ENCODE measurements at places on chromosomes 2 and 18.

DNA sequence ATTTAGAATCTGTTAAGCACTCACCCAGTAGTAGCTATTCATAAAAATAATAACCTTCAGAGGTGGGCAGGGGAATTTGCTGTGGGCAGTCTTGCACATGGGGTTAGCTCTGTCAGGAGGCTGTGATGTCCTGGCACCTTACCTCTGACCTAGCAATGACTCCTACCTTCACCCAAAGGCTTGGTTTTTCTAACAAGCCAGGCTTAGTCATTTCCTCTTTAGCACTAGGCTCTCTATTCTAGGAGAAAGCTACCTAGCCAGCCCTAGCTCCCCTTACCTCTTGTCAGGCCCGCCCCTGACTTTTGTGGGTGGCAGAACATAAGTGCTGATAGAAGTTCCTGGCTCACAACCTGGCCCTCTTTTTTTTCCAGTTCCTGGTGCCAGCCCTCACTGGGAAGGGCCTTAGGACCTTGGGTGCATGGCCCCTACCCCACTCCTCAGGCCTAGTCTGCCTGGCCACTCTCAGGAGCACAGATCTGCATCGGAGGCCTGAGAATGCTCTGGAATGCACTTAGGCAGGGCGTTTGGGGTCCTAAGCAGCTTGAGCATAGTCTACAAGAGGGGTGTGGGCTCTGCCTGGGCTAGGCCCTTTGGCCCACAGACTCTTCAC lies 17.7 kb downstream of the CPLX4 start:
- peak; percentile 5 for DNase-seq

- DNase-seq, result no peak
Observed at GRCh38 chr18:59374128-59374527, 15.1 kb upstream of the LMAN1 start.

GRCh38 chr2:97931118-97931857 lies 64.5 kb downstream of the TMEM131 start:
- no peak for DNase-seq

- peak; percentile 43 for DNase-seq
Observed at GRCh38 chr2:144516411-144516980, 3.4 kb downstream of the ZEB2 start.

DNA sequence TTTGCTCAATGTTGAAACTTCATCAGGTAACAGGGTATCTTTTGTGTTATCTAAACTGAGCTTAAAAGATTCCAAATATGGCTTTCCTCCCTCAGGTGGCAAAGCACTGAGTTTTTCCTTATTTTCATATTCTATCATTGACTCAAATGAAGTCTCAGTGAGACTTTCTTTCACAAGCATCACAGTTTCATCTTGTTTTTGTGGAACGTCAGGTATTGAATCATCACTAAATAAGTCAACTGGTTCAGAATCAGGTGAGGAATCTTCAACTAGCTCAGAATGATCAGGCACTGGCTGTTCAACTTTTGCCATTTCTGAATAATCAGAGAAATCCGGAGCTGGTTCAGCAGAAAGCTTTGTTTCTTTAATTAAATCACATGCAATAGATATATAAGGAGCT lies 24.6 kb downstream of the RTN4 start:
- DNase-seq, result no peak

- no peak for DNase-seq
Observed at GRCh38 chr2:235937526-235937925, 230.7 kb downstream of the GBX2 start.

GRCh38 chr2:7844414-7844965 lies 837.4 kb upstream of the ID2 start:
- DNase-seq, result no peak

- no peak for DNase-seq
Observed at GRCh38 chr2:67486041-67486796, 89.1 kb downstream of the ETAA1 start.

DNA sequence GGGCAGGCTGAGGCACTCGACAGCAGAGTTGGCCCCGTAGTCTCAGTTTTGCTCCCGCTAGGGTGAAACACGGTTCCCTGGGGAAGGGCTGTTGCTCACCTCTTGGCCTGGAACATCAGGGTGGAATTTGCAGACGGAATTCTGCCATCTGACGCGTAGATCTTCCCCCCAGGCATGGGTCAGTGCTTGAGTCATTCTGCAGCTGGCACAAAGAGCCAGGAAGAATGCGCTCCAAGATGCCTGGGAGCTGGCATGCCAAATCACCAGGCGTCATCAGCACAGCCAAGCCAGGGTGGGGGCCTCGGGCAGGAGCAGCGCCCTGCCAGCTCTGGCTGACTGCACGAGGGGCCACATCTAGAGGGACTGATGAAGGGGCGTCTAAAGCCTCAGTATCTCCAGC lies 42.7 kb downstream of the ODC1 start:
- DNase-seq, result no peak

- DNase-seq, result no peak
Observed at GRCh38 chr2:47076586-47077441, 78.3 kb downstream of the STPG4 start.

GRCh38 chr18:12478269-12479047 lies 70.7 kb downstream of the PRELID3A start:
- no peak for DNase-seq

GRCh38 chr2:1664698-1665097 lies 79.6 kb downstream of the PXDN start:
- DNase-seq, result no peak

GRCh38 chr18:10856132-10856531 lies 293.2 kb downstream of the PIEZO2 start:
- no peak for DNase-seq

DNA sequence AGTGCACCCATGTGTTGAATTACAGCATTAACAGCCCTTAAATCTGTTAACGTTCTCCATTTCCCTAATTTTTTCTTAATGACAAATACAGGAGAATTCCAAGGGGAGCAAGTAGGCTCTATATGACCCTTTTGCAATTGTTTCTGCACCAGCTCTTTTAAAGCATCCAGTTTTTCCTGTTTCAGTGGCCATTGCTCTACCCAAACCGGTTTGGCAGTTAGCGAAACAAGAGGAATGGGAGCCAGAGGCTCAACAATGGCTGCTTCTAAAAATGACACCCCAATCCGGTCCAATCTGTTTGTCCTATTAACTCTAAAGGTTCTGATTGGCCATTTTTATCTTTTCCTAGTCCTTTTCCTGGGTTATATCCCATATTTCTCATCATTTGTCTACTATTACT lies 15.1 kb upstream of the SUCLG1 start:
- no peak for DNase-seq

DNA sequence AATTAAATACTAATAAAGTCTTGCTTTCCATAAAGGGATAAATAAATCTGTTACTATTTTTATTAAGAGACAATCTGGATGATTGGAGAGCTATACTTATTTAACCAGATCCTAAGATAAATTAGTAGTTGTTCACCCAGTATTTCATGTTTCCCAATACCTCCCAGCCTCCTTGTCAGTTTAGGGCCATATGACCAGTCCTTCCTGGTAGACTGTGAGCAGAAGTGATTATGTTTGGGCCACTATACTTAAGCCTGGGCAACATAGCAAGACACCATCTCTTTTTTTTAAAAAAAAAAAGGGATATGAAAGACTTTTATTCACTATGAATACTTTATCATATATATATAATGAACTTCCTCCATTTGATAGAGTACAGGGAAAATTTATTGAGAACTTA lies 48.8 kb upstream of the PPM1B start:
- DNase-seq, result no peak

Data from activated CD4-positive, alpha-beta T cell treated with anti-CD3 and anti-CD28 coated beads for 48 hours (primary cell).